ENCODE measurements at places on chromosomes 6 and 20.
A peak's percentile ranks its signal among the peaks of the same experiment; 100 is the strongest.

DNA sequence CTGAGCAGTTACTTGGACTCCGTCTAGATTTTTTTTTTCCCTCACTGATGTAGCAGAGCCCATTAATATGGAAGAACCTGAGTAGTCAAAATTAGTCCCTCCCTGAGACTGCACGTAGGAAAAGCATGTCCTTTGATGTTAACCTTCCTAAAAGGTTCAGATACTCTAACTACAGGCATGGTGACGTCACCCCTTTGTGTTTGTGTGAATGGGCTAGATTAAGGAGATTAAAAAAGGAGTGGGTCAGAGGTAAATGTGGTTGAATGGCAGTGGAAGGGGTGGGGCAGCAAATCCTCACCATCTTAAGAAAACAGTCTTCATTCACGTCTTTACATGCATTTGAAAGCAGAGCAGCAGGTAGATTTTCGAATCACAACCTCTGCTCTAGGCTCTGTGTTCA is 521.1 kb downstream of the TFAP2B start:
- DNase-seq = no peak

DNA sequence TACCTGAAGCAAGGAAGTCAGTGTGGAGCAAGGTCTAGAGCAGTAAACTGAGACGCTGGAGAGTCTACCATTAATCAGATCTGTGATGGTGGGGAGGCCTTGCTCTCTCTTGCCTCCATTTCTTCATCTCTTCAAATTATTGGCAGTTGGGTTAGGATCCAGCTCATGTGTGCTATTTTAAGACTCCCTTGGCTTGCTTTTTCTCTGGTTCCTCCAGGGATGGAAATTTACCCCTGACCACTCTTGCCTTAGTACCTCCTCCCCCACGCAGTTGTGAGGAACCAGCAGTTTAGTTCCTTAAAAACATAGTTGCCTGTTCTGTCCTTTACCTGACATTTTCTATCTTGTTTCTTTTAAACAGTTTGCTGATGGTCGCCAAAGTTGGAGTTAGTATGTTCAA is 7.4 kb downstream of the TMEM14C start:
- DNase-seq = no peak

DNA sequence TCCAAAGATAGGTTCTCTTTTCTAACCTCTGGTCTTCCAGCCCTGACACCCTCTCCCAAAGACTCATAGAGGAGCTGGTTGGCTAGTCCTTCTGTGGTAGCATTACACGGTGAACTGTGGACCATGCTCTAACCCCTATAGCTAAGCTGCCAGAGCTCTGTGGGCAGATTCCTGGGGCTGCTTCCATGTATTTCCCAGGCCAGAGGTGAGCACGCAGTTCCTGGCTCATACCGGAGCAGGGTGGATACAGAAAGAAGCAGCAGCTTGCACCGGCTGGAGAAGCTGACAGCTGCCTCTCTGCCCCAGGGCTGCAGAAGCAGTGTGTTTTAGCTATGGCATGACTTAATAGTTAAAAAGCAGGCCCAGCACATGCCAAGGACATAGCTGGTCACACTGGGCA is 84.1 kb upstream of the FOXP4 start:
- DNase-seq = no peak

GRCh38 chr20:17965042-17965697 is 3.4 kb downstream of the SNX5 start:
- DNase-seq = peak; percentile 36

- DNase-seq = no peak
Measured at GRCh38 chr6:142952614-142953013, 7.6 kb upstream of the HIVEP2 start.

DNA sequence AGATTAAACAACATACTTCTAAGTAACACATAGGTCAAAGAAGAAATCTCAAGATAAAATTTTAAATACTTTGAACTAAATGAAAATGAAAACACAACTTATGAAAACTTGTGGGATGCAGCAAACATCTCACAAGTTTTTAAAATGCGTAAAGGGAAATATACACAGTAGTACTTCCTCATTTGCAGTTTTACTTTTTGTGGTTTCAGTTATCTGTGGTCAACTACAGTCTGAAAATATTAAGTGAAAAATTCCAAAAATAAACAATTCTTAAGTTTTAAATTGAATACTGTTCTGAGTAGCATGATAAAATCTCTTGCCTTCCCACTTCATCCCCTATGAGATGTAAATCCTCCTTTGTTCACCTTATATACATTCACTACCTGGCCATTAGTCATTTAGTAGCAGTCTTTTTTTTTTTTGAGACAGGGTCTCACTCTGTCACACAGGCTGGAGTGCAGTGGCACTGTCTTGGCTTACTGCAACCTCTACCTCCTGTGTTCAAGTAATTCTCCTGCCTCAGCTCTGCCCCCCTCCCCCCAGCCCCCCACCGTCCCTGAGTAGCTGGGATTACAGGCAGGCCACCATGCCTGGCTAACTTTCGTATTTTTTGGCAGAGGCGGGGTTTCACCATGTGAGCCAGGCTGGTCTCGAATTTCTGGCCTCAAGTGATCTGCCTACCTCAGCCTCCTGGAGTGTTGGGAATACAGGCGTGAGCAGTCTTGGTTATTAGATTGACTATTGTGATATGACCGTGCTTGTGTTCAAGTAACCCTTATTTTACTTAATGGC is 154.6 kb upstream of the AHI1 start:
- no peak for DNase-seq
